NCI-H226 (cell line): ENCODE measurements at places on chromosomes 16 and 17.
A peak's percentile ranks its signal among the peaks of the same experiment; 100 is the strongest.

DNA sequence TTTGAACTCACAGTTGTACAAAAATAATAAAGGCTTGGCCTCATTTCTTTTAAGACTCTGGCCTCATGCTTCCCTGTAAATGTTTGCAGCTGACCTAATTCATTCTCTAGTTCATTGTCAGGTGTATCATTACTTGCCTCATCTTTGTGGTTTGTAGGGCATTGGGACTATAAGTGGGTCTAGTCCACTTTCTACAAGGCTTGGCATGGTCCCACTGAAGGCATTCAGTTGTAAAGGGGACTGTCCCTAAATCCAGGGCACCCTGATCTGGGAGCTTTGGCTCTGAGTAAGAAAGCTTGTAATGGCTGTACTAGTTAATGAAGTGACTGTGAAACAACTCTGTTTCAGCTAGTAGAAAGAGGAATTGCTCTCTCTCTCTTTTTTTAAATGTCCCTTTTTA, 2.7 kb downstream of the KCTD2 start:
- no peak for DNase-seq

DNA sequence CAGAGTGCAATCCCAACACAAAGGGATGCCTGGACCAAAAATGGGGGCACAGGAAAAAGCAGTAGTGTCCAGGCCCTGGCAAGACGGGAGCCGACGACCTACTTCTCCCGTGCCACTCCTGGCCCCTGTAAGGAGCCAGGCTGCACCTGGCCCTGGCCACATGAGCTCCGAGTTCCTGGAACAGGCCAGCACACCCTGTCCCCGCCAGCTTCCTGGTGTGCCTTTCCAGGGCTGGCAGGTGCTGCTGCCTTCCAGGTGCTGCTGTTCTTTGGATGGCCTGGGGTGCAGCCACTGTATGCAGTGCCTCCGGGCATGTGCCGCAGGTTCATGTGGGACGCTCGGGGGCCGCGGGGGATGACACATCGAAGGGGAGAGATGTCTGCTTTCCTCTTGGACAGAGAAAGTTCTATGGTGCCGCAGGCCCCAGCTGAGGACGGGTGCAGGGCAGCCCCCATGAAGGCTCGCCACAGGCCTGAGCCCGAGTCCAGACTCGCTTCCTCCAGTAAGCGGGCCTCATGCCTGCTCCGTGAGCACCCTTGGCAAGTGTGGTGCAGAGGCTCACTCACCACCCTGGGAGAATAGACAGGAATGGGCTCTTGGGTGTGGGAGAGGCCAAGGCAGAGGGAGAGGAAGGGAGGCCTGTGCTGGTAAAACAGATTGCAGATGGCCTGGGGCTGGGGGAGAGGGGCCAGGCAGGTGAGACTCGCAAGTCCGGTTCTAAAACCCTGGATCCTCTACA, 54.7 kb upstream of the FASN start:
- no peak for DNase-seq

DNA sequence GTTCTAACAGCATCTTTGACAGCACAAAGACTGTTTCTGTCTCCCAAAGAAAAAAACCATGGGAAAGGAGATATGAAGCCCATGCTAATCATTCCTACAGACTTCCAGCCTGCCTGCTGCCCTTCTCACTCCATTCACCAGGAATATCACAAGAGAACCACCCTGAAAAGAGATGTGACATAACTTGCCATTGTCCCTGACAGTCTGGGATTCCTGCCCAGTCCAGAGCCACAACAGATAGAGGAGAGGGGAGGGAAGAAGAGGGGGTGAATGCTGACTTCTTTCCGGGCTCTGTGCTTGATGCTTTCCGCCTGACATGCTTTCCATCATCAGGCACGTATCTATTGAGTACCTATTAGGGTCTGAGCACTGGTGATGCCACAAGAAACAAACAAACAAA, 31.6 kb upstream of the ASIC2 start:
- DNase-seq: no peak

DNA sequence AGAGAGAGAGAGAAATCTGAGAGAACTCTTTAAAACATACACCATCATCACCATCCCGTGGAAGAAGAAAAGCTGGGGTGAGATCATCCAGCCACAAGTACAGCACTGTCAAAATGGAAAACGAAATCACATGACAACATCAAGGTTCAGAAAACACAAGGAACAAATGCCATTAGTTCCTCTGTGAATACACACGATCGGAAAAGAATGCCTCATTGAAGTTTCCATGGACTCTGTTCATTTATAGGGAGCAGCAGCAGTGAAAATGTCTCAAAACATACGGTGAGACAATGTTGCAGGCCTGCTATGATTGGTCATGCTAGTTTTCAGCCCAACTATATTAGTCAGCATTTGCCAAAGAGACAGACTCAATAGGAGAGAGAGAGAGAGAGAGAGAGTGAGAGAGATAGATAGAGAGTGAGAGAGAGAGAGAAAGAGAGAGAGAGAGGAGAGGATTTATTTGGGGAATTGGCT, 4.4 kb downstream of the CFAP97D1 start:
- peak; percentile 44 for DNase-seq

DNA sequence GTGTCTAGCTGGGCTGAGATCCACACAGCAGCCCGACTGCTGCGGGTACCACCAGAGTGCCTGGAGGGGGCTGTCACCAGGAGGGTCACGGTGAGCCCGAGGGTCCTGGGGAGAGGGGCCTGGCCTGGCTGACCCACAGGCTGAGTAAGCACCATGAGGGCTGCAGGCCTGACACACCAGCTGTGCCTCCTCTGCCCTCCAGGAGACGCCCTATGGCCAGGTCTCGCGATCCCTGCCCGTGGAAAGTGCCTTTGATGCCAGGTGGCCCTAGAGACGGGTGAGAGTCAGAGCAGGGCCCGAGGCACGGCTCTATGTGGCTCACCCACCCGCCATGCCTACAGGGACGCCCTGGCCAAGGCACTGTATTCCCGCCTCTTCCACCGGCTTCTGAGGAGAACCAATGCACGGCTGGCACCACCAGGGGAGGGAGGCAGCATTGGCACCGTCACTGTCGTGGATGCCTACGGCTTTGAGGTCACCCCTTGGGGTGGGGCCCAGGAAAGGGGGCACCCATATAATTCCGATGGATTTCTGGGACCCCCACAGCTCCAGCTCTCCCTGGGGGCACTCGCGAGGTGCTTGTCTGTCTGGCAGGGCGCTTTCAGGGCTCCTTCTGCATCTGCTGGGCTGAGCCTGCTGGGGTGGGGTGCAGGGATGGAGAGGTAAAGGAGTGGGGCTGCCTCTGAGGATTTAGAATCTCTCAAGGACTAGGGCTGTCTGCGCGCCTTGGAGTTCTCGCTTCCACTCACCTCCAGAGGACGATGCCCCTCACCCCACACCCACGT, 7.1 kb downstream of the MYO15B start:
- DNase-seq: no peak

DNA sequence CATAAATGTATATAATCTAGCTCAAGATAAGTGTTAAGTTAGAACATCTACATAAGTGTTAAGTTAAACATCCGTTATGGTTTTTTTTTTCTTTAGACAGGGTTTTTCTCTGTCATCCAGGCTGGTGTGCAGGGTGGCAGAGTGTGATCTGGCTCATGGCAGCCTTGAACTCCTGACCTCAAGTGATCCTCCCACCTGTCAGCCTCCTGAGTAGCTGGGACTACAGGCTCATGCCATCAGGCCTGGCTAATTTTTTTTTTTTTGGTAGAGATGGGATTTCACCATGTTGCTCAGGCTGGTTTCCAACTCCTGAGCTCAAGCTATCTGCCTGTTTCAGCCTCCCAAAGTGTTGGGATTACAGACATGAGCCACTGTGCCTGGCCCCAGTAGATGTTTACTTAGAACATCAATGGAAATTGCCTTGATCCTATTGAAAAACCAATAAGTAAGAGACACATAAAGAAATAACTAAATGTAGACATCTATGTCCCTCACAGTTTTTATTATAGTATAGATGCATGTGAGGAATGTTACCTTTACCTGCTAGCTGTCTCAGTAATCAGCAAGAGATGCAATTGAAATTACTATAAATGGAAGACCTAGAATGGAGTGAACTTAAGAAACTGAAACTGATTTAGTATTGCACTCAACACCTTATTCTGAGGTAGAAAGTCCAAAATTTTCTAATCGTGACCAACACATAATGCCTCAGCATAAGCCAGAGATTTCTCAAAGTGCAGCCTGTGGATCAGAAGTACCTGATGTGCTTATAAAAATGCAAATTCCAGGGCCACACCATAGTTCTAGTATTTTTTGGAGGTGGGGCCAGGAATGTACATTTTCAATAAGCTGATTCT, 5.5 kb upstream of the FAM20A start:
- DNase-seq: no peak

- DNase-seq: no peak
Measured at GRCh38 chr17:1275962-1276736, 3.3 kb upstream of the TRARG1 start.

- DNase-seq: no peak
Measured at GRCh38 chr16:65213866-65214595, 92.2 kb upstream of the CDH11 start.

GRCh38 chr16:8903004-8903403, 20.9 kb downstream of the LITAFD start:
- DNase-seq: no peak

GRCh38 chr17:50465171-50465570, 3.5 kb downstream of the CHAD start:
- DNase-seq: no peak

DNA sequence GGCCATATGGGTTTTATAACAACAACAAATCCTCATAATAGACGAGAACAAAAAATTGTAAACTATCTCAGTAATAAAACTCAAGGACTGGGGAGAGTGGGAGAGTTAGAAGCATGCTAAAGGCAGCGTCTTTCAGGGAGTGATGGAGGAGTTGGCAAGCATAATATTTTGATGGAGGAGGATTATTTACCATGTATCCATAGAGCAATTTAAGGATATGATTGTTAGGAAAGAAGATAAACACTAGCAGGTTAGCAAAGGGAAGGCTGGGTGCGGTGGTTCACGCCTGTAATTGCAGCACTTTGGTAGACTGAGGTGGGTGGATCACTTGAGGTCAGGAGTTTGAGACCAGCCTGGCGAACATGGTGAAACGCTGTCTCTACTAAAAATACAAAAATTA, 27.8 kb downstream of the BCL7C start:
- DNase-seq: no peak
